Keratinocyte (primary cell): ENCODE measurements at places on chromosomes 3 and 15. TPM values are rescaled to one million over a fixed set of nuclear protein-coding genes. Genes with fewer than 3 reads are reported as not detected.

The ROBO1 gene
- polyA plus RNA-seq, result 20.7 to 37.2 TPM (median 27.1 TPM) in 3 replicates

The AMT gene
- 2.8 to 9.0 TPM (median 7.1 TPM) in 3 replicates for polyA plus RNA-seq

The NR1I2 gene
- not detected in 3 replicates for polyA plus RNA-seq

The POC1A gene
- polyA plus RNA-seq, result 7.2 to 11.5 TPM (median 11.3 TPM) in 3 replicates

The CHDH gene
- polyA plus RNA-seq, result 0.04 TPM in 1 of 3 replicates, not detected in the others

The CPB1 gene
- not detected in 3 replicates for polyA plus RNA-seq

The SPRED1 gene
- polyA plus RNA-seq, result 5.7 to 11.6 TPM (median 11.5 TPM) in 3 replicates

The ARPIN gene
- 6.2 to 10.1 TPM (median 9.0 TPM) in 3 replicates for polyA plus RNA-seq

The FMN1 gene
- polyA plus RNA-seq, result 0.15 to 0.71 TPM (median 0.40 TPM) in 3 replicates
